ENCODE measurements at places on chromosomes 12 and 14.

DNA sequence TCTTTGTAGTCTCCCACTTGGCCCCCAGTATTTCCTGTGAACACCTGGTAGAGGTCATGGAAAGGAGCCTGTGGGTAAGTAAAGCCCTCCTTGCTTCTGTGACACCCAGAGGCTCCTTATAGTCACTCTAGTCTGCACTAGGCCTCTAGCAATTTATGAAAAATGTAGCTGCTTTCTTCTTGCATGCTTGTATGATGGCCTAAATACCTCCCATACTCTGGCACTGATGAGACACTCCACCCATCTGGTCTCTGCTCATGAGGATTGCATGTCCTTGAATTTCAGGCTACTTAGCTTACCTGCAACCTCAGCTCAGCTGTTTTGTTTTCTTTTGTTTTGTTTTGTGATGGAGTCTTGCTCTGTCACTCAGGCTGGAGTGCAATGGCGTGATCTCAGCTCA is 4.6 kb upstream of the A2ML1 start:
- DNase-seq: no peak

DNA sequence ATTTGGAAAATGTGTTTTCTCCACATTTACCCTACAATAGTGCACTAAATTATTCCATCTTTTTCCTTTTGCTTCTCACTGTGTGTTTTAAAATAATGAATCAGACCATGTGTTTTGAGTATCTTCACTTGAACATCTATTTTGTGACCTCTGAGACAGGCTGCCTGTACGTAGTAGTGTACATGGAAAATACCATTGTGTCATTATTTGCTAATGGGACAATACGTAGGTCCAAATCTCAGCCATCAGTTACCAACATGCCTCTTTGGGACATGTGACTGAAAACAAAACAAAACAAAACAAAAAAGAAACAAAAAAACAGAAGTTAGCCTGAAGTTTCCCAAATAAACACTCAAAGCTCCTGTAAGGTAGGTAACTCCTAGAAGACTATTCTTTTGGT is 7.1 kb upstream of the MYF6 start:
- DNase-seq: no peak

- no peak for DNase-seq
Measured at GRCh38 chr12:26524862-26525465, 308.0 kb downstream of the ITPR2 start.

DNA sequence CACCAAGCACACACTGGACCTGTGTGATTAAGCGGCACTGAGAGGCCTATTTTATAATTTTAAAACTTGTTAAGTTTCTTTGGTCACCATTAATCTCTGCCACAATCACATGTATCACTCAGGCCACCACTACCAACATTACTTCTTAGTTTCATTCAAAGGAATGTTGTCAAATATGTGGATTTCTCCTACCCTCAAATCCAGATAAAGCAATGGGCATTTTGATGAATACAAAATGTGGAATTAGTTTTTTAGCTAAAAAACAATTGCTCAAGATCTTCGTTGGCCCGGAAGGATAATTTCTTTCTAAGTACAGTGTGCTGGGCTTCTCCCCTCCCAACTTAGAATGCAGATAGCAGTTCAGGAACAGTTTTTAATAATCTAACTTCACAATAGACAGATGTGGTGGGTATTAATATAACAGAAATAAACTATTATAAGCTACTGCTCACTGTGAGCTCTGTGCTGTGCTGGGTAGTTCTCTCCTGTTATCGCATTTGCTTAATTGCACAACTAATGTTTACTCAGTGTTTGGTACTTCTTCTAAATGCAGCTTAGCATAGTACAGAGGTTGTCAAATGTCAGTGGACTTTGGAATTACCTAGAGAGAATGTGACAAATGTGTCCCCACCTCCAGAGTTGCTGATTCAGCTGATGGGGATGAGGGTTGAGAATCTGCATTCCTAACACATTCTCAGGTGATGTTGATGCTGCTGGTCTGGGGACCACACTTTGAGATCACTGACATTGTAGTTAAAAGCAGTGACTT is 266.7 kb upstream of the AMIGO2 start:
- no peak for DNase-seq

- no peak for DNase-seq
Measured at GRCh38 chr14:100442498-100443490, 119.7 kb downstream of the SLC25A47 start.

DNA sequence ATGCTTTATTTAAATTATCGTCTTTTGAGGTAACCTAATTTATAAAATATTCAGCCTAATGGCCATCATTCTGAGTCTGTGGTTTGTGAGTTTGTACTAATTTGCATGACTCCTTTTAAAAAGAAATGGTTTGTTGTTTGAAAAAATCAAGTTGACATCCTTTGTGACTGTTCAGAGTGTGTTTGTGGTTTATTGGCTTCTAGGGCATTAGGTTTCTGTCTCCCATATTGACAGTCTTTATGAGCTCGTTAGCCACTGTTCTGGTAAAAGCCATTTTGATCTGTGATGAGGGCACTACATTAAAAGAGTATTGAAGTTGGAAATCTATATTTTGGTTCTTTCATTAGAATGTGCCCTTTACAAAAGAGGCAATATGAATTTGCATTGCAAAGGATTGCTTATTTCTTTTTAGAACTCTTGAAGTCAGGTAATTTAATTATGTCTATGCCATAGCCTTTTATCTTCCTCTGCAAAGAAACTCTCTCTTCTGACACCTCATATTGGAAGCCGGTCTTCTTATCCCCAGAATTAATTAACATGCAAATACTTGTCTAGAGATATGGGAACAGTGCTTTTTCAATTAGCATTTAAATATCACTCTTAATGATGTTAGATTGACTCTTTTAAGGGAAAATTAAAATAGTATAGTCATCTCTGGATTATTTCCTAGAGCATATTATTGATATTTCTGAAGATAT is 95.0 kb downstream of the CRADD start:
- DNase-seq: no peak

GRCh38 chr14:99359906-99360305 is 87.9 kb upstream of the BCL11B start:
- DNase-seq: no peak

- no peak for DNase-seq
Measured at GRCh38 chr12:114604606-114605005, 79.4 kb downstream of the TBX3 start.

- no peak for DNase-seq
Measured at GRCh38 chr14:69625299-69626131, 14.1 kb downstream of the SUSD6 start.

DNA sequence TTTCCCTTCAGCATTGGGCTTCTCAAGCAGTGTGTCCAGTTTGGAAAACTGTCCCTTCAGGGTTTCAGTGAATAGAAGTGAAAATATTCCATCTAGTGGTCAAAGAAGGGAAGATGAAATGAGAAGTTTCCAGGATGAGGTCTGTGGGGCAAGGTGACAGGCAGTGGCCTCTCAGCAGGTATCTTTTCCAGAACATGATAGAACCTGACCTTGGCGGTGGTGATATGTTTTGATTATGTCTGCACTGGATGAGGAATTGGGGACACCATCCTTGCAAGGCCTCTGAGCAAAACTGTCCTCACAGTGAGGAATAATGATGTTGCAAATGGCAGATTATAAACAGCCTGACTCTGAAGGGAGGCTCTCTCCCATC is 4.7 kb downstream of the GPX2 start:
- DNase-seq: no peak

Data from SIG-M5 (cell line).